ENCODE measurements at places on chromosomes 5 and 9.

GRCh38 chr5:7878381-7878873 is 9.5 kb downstream of the MTRR start:
- no peak for DNase-seq

DNA sequence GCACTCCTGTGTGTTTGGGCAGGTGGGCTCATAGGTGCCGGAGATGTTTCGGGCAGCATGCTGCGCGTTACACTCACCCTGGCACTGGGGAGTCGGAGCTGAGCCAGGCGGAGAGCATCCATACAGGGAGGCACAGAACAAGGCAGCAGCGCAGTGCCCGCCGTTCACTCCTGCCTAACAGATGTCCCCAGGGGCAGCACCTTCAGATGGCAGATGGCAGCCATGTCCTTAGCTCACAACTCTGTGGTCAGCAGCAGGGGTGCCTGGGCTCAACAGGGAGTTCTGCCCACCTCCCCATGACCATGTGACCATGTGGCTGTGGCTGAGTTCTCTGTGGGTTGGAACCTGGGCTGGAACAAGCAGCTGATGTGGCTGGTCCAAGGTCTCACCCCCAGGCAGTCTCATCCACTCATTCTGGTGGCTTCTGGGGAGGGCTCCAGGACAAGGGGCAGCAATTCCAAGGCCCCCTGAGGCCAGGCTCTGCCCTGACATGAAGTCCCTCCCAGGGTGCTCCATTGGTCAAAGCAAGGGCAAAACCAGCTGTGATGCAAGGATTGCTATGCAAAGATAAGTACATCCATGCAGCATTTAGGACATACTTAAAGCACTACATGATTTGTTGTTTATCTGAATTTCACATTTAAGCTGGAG is 64.2 kb downstream of the MRPL36 start:
- no peak for DNase-seq

DNA sequence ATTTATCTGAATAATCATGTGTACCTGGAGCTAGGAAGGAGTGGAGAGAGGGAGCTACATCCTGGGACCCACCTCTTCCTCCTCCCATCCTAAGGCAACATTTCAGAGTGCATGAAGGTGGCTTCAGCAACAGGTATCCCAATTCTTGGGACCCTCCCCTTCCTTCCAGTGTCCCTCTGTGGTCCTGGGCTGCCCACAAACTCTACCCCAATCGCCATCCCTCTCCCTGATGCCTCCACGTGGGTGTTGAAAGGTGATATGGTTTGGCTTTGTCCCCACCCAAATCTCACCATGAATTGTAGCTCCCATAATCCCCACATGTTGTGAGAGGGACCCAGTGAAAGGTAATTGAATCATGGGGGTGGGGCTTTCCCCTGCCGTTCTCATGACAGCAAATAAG is 121.4 kb downstream of the MED10 start:
- no peak for DNase-seq

DNA sequence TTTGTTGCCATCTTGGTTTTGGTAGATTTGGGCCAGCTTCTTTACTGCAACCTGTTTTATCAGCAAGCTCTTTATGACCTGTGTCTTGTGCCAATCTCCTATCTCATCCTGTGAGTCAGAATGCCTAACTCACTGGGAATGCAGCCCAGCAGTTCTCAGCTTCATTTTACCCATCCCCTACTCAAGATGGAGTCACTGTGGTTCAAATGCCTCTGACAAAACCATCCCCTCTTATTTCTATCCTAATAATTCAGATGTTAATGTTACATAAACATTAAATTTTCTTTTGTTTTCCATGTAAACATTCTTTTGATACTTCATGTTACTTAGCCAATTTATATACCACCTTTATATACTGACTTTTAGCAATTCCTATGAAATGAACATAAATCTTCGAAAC is 746.3 kb downstream of the CDH18 start:
- no peak for DNase-seq

DNA sequence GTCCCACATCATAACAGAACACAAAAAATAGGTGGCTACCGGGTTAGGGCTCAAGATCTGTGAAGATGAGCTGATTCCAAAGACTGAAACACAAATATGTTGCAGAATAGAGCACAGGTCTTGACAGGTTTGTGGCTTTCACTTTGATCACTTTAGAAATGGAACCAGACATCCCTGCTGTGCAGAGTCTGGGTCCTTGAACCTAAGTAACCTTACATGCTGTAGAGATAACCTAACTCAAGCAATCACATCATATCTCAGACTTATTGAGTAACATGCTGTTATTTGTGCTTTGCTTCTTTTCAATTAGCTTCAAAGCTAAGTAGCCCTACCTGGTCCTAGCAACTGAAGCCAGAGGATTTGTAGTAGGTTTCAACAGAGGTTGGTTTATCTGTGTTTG is 24.3 kb downstream of the FBXW2 start:
- DNase-seq: no peak

- DNase-seq: no peak
These were observed 319.1 kb downstream of the GLIS3 start for GRCh38 chr9:3980771-3981170.

DNA sequence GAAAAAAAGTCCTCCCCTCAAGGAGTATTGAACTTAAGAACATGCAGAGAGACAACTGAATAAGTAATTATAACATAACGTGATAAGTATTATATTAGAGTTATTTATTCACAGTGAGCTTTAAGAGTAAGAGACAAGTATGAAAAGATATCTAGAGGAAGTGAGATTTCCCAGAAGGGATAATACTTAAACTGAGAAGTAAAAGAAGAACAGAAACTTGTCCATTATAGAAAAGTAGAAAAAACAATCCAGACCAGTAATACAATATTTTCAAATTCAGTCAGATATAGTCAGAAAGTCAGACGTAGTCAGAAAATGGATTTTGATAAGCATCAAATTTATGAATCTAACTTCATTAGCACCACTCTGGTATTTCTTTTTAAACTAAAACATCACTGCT is 613.0 kb upstream of the CCNG1 start:
- DNase-seq: no peak

GRCh38 chr5:149594206-149594895 is 13.1 kb downstream of the ARHGEF37 start:
- DNase-seq: no peak

- DNase-seq: no peak
These were observed 16.7 kb downstream of the ITGA1 start for GRCh38 chr5:52804387-52804791.

DNA sequence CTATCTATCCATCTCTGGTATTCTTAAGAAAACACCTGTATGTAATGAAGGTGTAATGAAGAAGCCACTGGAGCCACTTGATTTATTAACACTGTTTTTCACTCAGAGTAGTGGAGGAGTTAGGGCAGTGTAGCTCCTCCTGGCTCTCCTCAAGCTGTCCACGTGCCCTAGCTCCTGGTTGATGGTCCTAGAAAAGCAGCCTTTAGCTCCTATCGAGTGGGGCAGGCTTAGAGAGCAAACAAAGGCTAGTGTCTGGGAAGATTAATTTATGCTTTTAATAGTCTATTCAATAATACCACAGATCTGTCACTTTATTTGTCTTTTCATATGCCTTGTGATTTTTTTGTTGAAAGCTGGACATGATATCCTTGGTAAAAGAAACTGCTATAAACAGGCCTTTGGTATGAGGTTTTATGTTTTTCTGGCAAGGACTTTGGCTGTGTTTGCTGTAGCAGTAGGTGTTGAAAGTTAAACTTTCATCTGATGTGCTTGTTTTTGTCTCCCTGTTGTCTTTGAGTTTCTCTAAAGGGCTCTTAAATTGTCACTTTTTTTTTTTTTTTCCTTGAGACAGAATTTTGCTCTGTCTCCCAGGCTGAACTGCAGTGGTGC is 141.1 kb downstream of the GCNT1 start:
- no peak for DNase-seq

DNA sequence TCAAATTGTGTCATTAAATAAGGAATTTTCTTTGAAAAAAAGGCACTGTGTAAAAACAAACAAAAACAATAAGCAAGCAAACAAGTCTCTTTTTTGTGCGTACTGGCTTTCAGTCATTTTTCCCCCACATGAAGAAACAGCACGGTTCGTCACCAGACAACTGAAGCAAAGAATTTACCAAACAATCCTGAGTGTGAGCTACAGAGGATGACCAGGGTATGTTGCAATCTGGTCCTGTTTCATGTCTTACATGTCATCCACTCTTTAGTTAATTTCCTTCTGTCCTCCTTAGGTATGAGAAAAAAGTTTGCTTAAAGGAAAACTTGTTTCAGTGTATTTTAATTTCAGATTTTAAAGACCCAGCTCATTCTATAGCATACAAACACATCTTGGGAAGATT is 1080.7 kb upstream of the NUDT12 start:
- no peak for DNase-seq

DNA sequence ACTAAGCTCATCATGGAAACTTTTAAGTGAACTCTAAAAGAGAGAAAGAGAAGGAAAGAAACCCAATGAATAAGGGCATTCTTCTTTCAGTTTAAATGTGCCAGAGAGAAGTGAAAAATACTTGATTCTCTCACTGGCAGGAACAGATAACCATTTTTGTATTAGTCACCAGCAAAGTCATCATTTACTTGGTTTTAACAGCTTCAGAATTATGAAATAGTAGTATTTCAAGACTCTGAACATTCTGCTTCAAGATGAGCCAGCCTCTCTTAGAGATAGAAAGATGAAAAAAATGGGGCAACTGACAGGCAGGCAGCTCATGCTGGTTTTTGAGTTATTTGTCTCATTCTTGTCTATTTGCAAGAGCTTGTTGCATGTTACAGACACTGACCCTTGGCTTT is 103.5 kb downstream of the GCNT1 start:
- no peak for DNase-seq

DNA sequence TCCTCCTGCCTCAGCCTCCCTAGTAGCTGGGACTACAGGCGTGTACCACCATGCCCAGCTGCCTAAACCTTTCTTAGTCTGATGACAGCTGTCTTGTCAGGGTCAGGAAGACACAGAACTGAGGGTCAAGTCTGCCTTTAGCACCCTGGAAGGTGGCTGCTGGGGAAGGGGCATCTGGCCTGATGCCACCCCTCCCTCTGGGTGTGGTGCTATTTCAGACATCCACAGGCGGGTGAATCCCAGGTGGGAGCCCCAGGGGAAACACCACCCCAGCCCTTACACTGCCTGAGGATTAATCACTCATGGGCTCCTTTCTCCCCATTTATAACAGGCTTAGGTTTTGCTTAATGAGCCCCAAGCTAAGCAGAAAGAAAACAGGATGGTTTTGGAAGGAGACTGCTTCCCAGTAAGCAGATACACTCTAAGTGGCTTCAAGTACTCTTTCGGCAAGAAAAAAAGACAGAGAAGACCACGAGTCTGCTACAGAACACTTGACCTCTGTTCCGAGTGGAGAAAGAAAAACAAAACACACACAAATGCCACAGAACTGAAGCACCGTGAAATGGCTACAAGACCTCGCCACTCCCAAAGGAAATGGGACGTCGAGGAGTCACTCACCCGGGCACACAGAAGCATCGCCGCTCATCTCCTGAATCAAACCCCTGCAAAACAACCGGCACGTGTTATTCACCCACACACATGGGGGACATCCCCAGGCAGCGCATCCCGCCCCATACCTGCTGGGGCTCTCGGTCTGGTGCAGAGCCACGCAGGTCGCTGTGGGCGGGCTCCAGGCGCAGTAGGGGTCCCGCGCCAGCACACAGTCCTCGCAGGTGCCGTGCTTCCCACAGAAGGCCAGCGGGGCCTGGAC is 62.4 kb downstream of the SECISBP2 start:
- no peak for DNase-seq

- no peak for DNase-seq
These were observed 3.5 kb downstream of the CSF1R start for GRCh38 chr5:150082889-150083288.

DNA sequence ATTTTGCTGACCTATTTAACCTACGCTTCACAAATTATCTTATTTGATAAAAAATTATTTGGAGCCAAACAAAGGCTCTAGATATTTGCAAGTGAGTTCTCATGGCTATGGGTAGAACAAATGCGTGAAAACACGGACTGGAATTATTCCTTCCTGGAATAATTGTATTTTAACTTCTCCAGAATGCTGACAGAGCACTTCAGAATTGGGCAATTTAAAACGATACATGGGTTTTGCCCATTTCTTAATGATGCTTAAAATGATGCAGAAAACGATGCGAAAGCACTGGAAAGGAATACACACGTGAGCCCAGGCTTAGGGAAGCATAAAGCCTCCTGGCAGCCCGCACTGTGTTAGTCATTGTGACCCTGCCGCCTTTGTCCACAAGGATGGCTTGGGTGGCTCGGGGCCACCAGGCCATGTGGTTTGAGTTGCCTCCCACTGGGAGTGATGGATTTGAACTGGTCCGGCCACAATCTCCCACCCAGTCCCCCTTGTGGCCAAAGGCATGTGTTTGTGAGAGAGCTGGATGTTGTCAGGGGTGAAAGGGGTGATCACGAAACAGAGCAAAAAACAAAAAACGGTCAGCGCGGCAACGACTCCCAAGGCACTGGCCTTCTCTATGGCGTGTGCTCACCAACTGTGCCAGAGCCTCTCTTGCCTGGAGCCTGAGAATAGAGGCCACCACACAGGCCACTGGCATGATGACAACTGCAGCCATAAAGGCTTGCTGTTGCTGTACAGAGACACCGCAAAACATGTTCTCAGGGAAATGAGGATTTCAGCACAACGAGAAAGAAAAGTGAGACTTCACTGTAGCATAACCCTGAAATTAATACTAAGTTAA is 234.2 kb upstream of the ADAMTS16 start:
- no peak for DNase-seq

DNA sequence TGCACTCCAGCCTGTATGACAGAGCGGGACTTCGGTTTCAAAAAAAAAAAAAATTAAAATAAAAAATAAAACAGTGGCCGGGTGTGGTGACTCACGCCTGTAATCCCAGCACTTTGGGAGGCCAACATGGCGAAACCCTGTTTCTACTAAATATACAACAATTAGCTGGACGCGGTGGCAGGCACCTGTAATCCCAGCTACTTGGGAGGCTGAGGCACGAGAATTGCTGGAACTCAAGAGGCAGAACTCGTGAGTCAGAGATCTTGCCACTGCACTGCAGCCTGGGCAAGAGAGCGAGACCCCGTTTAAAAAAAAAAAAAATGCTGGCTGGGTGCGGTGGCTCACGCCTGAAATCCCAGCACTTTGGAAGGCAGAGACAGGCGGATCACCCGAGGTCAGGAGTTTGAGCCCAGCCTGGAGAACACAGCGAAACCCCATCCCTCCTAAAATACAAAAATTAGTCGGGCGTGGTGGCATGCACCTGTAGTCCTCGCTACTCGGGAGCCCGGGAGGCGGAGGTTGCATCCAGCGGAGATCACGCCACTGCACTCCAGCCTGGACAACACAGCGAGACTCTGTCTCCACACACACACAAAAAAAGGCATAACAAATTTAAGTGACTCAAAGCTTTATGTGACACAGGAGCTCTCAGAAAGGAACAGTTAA is 1.5 kb upstream of the NPM1 start:
- no peak for DNase-seq

GRCh38 chr5:75457161-75457560 is 54.3 kb downstream of the CERT1 start:
- DNase-seq: no peak

DNA sequence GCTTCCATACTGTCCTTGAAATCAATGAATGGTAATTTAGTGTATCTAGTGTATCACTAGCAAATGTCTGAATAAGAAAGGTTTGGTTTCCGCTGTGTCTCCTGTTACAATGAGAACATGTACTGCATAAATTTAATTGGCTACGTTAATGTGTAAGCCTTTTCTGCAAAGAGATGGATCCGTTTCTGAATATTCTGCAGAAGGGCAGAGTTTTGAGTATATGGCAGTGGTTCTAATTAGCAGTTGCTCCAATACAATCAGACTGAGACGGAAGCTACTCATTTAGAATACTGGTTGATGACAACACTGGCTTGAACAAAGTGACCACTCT is 555 bp upstream of the PCDHGC4 start:
- DNase-seq: no peak
